ENCODE measurements at places on chromosomes 1 and 21. TPM values are rescaled to one million over a fixed set of nuclear protein-coding genes. Genes with fewer than 3 reads are reported as not detected.
A peak's percentile ranks its signal among the peaks of the same experiment; 100 is the strongest.

- no peak overlapping the region for H3K4me3 ChIP-seq
- H3K4me1 ChIP-seq: no peaks in the 10 kb centered on the region
- H3K36me3 ChIP-seq: no peaks in the 10 kb centered on the region
- peak; percentile 62 for DNase-seq
- H3K27ac ChIP-seq: no peak overlapping the region
Observed at GRCh38 chr21:44838039-44838895, 20.4 kb upstream of the SUMO3 start.

GRCh38 chr1:2134266-2134620, 60.3 kb downstream of the FAAP20 start:
- H3K4me1 ChIP-seq: peaks cover 11% of the 10 kb centered on the region
- H3K36me3 ChIP-seq: no peaks in the 10 kb centered on the region
- no peak overlapping the region for H3K4me3 ChIP-seq
- H3K27ac ChIP-seq: peak overlapping the region; percentile 75

Gene C1orf122
- total RNA-seq: 28.4 TPM

Gene WDR64
- total RNA-seq: 0.34 TPM

- H3K27ac ChIP-seq: no peak overlapping the region
- H3K4me3 ChIP-seq: no peak overlapping the region
- H3K4me1 ChIP-seq: no peaks in the 10 kb centered on the region
- no peaks in the 10 kb centered on the region for H3K36me3 ChIP-seq
Observed at GRCh38 chr1:187229496-187229895, 400.7 kb downstream of the PLA2G4A start.

Gene SYTL1
- 63.2 TPM for total RNA-seq

Gene FAM163A
- 0.14 TPM for total RNA-seq

Gene DNM3
- total RNA-seq: 10.2 TPM

Gene NHLH1
- total RNA-seq: 0.36 TPM

DNA sequence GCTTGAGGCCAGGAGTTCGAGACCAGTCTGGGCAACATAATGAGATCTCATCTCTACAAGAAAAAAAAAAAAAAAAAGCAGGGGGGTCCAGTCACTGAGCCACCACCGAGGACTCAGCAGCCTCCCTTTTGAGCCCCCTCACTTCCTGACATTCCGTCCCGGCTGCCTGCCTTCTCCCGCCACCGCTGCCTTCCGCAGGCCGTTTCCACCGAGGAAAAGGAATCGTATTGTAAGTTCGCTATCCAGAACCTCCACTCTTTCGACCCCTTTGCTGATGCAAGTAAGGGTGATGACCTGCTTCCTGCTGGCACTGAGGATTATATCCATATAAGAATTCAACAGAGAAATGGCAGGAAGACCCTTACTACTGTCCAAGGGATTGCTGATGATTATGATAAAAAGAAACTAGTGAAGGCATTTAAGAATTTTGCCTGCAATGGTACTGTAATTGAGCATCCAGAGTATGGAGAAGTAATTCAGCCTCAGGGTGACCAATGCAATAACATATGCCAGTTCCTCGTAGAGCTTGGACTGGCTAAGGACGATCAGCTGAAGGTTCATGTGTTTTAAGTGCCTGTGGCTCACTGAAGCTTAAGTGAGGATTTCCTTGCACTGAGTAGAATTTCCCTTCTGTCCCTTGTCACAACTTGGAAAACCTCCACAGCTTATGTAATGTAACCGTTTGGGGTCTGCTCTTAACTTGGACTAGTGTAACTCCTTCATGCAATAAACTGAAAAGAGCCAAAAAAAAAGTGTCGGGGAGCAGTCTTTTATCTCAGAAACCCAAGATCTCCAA, 55.6 kb downstream of the GLUL start:
- no peaks in the 10 kb centered on the region for H3K36me3 ChIP-seq
- no peaks in the 10 kb centered on the region for H3K4me1 ChIP-seq
- DNase-seq: no peak
- no peak overlapping the region for H3K4me3 ChIP-seq
- H3K27ac ChIP-seq: no peak overlapping the region
- peaks cover 26% of the 10 kb centered on the region for H3K27me3 ChIP-seq

Gene ELAVL4
- total RNA-seq: not detected

Gene APCS
- not detected for total RNA-seq

GRCh38 chr1:243885806-243886205, 35.8 kb upstream of the AKT3 start:
- H3K36me3 ChIP-seq: no peaks in the 10 kb centered on the region
- H3K4me1 ChIP-seq: no peaks in the 10 kb centered on the region
- no peak for DNase-seq
- no peak overlapping the region for H3K27ac ChIP-seq

Data from spleen (tissue), 13 donors.